Melanocyte of skin (primary cell): ENCODE measurements at places on chromosomes 6 and 20. TPM values are rescaled to one million over a fixed set of nuclear protein-coding genes. Genes with fewer than 3 reads are reported as not detected.

The BEND3 gene
- total RNA-seq, result 5.3 and 6.0 TPM in 2 replicates

The C20orf144 gene
- 0.33 TPM in 1 of 2 replicates, not detected in the other for total RNA-seq

The SLPI gene
- not detected in 2 replicates for total RNA-seq

The RPP40 gene
- total RNA-seq, result 14.0 and 14.8 TPM in 2 replicates

The ELOVL4 gene
- total RNA-seq, result 4.8 and 8.4 TPM in 2 replicates

The CST5 gene
- total RNA-seq, result not detected in 2 replicates

The ZSCAN31 gene
- total RNA-seq, result 4.1 and 4.7 TPM in 2 replicates

The DEFB132 gene
- not detected in 2 replicates for total RNA-seq
